CD4-positive, CD25-positive, alpha-beta regulatory T cell (primary cell): ENCODE measurements at places on chromosomes 2 and 18. TPM values are rescaled to one million over a fixed set of nuclear protein-coding genes. Genes with fewer than 3 reads are reported as not detected.

The SERPINB7 gene
- total RNA-seq: not detected

The LYPD6B gene
- total RNA-seq: not detected

The GPBAR1 gene
- total RNA-seq: 1.2 TPM

DNA sequence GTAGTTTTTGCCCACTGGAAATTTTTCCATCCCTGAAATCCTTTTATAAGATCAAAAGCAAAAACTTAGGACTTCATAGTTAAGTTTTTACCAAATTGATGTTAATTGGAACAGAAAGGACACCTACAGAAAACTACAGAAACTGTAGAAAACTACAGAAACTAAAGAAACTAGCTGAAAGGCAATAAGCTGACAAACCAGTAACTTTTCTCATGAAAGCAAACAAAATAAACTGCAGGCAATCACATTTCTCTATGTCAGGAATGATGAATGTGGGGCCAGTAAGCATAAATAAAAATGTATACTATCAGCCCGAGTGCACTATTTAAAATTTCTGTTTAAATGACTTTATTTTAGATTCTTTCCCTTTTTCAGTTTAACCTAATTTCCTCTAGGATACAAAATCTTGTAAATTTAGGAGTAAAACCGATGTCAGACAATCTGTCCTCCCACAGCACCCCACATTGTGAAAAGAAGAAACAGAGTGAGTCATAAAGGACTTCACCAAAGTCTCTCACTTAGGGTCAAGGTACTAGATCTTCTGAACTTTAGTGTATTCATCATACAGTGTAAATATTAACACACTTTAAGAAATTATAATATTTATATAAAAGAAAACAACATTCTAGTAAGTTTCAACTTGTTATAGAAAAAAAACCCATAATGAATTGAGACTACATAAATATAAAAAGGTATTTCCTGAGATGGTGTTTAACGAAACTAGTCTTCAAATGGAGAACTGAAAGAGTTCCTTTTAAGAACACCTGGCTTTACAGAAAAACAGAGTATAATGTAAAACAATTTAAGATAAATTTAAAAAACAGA is 46.6 kb downstream of the USP40 start:
- DNase-seq: no peak

GRCh38 chr2:24970483-24971285 is 1.1 kb downstream of the DNAJC27 start:
- peak; percentile 5 for DNase-seq

DNA sequence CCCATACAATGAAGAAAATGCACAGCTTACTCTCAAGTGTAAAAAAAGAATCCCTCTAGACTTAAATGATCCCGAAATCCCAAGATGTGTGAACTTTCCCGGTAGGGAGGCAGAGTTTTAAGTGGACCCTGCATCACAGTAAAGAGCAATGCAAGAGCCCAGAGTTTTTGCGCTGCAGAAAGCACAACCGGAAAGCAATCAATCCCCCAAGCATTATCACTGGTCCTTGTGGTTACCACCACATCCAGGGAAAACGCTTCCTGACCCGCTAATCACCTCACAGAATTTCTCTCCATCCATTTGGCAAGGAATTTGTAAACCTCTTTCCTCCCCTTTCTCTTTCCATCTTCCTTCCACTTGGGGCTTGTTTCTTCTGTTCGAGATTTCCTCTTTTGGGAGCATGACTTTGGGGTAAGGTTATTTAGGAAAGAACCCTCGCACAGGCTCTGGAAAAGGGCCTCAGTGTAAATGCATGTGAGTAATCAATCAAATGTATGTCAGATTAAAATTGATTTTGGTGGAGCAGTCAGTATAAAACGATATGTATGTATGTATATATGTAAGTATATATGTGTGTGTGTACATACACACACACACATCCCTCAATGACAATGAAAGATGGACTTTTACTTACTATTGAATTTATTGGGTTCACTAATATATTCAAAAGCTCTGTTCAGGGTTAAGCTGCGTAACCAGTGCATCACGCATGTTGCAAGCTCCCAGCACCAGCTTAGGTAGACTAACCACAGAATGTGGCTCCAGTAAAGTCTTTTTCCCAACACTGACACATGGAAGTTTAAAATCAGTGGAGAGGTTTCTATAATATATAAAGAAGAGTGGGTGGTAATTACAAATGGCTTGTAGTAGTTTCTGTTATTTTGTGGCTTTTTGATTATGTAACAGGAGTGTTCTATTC is 1.6 kb downstream of the PLCL1 start:
- DNase-seq: no peak

GRCh38 chr2:196244966-196245365 is 73.6 kb upstream of the STK17B start:
- no peak for DNase-seq
